Neural progenitor cell (in vitro differentiated cells): ENCODE measurements at places on chromosomes 16 and 17. TPM values are rescaled to one million over a fixed set of nuclear protein-coding genes. Genes with fewer than 3 reads are reported as not detected.

FBXW10B gene
- total RNA-seq, result not detected in 2 replicates

- DNase-seq, result no peak
Observed at GRCh38 chr16:73202161-73202729, 154.3 kb upstream of the ZFHX3 start.

DNA sequence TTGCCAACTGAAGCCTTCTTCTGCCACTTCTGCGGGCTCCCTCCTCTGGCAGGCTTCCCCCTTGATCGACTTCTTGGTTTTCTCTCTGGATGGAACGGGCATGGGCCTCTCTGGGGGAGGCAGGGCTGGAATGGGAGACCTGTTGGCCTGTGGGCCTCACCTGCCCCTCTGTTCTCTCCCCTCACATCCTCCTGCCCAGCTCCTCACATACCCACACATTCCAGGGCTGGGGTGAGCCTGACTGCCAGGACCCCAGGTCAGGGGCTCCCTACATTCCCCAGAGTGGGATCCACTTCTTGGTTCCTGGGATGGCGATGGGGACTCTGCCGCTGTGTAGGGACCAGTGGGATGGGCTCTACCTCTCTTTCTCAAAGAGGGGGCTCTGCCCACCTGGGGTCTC, 6.5 kb upstream of the LASP1NB start:
- DNase-seq, result no peak

- DNase-seq, result no peak
Observed at GRCh38 chr17:63819585-63820537, 7.4 kb upstream of the PSMC5 start.

- no peak for DNase-seq
Observed at GRCh38 chr17:80760511-80760911, 215.9 kb downstream of the RPTOR start.
